ENCODE measurements at places on chromosomes 7 and 10.

DNA sequence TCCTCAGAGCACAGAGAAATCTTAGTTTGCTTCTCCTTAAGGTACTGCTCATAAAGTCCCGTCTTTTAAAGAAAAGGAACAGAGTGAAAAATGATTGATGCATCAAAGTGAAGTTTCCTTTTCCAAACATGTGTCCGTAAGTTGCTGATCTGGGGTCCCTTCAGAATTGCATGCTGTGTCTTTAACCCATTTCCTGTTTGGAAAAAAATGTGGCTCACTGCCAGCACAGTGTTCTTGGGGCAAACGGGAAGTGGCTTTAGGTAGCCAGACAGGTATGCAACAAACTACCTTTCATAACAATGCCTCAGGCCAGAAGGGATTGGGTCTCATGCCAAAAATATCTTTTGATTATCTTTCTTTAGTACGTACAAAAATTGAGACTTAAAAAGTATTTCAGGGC, 50.9 kb downstream of the TFAM start:
- no peak for DNase-seq

GRCh38 chr7:54738737-54739136, 20.3 kb downstream of the SEC61G start:
- no peak for DNase-seq

DNA sequence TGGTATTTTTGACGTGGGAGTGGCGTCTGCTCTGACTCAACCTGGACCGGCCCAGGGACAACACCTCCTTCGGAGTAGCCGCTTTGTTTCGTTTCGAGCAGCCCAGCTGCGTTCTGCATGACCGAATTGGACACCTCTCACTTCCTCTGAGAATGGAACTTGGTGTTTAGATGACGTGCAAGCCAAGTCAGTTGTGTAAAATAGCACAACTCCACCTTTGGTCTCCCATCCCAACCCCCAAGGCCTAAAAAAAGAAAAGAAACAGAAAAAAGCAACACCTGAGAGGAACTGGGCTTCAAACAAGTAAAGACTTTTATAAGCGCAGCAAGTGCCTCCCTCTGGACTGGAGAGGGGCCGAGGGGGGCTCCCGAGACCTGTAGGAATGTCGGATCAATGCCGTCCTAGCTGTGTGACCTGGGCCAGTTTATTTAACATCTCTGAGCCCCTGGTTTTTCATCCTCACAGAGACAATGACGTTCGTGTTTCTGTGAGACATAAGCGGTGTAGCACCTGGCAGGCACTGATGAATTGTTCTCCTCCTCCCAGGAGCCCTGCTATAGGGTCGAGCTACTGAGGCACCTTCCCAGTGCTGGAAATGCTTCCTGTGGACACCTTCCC, 52.0 kb upstream of the SMNDC1 start:
- DNase-seq = no peak

GRCh38 chr10:113856563-113856962, 2.1 kb downstream of the NHLRC2 start:
- no peak for DNase-seq

- DNase-seq = no peak
Observed at GRCh38 chr7:65946904-65947303, 35.1 kb downstream of the GUSB start.

- DNase-seq = no peak
Observed at GRCh38 chr7:155959894-155960293, 147.6 kb upstream of the SHH start.
